ENCODE measurements at places on chromosomes 16 and 17.

DNA sequence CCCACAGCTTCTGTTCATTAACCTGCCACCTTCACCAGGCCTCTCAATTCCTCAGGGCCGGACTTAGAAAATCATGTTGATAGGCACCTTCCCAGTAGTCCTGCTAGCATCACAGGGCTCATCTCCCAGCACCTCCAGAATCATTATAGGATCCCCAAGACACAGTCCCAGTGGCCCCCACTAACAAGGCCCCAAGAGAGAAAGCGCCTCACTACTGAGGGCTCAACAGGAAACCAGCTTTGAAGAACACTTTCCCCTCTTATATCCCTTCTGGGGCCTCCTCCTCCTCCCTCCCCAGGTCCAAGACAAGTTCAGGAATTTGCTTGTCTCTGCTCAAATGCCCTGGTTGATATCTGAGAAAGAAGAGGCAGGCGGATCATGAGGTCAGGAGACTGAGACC lies at the start of gene OR3A3:
Gene OR3A3, plus strand, starts transcription at position 301 of the 400 bp plus-strand sequence.
- no peak for DNase-seq

GRCh38 chr16:87229230-87230188 lies 87.7 kb downstream of the C16orf95 start:
- no peak for DNase-seq

GRCh38 chr17:69733171-69734012 lies 318.9 kb downstream of the MAP2K6 start:
- peak; percentile 93 for DNase-seq

GRCh38 chr17:1735834-1736347 lies 6.8 kb upstream of the SERPINF2 start:
- no peak for DNase-seq

GRCh38 chr17:76987486-76988093 lies 119.4 kb downstream of the MGAT5B start:
- no peak for DNase-seq

DNA sequence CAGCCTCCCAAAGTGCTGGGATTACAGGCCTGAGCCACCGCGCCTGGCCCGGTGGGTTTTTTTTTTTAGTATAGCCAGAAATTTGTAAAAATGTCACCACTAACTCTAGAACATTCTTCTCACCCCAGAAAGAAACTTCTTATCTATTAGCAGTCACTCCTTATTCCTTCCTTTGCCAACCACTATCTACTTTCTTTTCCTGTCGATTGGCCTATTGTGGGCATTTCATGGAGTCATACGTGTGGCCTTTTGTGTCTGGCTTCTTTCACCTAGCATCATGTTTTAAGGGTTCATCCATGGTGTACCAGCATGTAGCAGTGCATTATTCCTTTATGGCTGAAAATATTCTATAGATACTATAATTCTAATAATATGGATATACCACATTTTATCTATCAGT lies 3.6 kb downstream of the CYB5D2 start:
- DNase-seq: no peak

DNA sequence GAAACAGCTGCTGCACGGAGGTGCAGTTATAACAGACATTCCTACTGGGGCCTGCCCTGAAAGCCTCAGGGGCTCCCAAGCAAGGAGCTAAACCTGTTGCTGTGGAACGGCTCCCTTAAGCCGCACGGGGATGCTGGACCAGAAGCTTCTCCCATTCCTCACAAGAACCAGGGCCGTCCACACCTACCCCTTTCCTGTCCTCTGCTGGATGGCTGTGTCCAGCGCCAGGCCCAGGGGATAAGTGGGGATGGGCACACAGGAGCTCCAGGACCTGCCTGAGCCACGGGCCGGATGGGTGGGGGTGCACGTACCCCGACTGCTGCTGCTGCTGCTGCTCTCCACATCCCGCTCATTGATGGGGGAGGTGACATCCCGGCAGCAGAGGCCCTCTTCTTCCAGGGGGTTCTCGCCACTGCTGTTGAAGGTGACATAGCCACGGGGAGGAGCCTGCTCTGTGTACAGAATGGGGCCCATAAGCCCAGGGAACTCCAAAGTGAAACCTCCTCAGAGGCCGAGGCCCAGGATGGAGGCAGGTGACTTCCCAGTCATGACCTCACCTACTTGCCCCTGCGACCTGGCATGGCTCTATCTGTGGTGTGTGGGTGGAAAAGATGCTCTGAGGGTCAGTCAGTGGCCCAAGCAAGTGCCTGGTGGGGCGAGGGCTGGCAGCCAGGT lies 8.6 kb downstream of the NUDT16L1 start:
- no peak for DNase-seq

DNA sequence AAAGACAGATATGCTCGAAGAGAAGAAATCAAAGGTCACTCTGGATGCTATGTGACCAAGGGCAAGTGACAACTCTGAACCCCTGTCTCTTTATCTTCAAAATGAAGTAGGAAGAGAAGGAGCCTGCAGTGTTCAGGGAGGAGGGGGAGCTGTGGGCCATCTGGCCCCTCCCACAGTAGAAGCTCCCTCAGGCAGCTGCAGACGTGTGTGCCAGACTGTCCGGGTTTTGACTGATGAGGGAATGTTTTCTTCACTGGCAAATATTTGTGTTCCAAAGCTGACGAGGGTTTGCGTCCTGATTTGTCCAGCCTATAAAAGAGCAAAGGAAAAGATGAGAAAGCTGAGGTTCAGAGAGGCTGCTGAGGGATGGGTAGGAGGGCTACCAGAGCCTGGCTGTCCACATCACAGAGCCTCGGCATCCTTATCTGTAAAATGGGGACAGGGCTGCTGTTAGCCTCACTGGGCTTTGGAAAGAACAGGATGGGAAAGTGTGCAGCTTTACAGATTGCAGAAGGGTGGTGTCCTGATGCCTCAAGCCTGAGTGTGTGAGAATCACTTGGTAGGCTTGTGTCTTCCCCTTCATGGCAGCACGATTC lies 1.8 kb upstream of the GINS2 start:
- DNase-seq: no peak

DNA sequence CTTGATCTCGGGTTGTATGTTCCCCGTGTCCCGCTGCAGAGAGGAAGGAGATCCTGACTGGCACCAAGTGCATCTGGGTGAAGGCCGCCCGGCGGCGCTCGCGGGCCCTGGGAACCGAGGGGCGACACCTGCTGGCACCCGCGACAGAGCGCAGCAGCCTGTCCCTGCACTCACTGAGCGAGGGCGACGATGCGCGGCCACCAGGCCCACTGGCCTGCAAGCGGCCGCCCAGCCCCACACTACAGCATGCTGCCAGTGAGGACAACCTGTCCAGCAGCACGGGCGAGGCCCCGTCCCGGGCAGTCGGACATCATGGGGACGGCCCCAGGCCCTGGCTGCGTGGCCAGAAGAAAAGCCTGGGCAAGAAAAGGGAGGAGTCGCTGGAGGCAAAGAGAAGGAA lies 7.5 kb downstream of the BTBD17 start:
- no peak for DNase-seq

DNA sequence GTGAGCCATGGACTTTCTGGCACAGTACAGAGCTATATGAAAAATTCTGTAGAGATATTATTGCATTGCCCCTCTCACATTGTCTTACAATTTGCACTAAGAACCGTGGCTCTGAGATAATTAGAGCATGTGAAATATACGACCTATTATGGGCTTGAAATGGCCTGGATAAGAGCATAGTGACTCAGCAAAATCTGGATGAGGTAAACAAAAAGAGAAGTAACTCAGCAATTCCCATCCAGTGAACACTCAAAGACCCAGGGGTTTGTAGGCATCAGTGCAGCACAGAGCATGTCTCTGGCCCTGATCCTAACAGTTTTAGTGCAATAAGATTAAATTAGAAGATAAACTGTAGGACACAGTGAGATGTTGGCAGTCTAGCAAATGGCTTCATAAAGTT lies 317.2 kb upstream of the MYOCD start:
- no peak for DNase-seq

DNA sequence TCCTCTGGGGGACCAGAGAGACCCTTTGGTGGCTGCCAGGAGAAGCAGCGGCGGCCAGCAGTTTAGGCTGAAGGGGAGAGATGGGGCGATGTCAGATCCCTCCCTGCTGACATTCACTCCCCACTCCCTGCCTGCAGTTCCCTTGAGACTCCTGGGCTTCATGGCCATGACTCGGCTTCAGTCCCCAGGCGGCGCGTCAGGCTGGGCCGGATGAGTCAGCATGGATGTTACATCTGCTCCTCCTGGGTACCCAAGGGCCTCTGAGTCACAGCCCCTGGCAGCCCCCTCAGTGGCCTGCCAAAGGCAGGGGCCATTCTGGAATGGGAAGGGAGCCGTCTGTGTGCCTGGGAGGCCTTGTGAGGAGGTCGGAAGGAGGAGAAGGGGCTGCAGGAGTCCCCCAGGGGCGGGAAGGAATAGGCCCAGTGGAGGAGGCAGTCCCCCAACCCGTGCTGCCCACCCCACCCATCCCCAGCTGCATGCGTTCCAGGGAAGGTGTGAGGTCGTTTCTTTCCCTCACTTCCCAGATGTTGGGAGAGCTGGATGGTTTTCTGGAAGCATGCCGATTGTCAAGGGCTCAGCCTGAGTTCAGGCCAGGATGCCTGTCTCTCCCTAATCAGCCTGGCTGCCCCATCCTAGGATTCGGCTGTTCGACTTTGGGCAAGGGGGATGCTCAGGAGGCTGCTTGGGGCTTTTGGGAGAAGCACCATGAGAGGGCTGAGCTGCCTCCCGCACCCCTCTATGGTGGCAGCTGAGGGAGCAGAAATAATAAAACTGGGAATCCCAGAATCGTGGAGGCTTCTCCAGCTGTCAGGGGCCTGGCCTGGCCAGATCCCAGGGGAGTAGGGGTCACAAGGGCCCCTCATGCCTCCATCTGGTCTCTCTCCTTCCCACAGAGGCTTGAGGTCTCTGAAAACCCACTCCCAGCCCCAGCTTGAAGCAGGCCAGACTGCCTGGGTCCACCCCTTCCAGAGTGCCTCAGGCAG lies 9.7 kb downstream of the RHBDL3 start:
- DNase-seq: peak; percentile 83

- no peak for DNase-seq
Measured at GRCh38 chr16:87974178-87974577, 22.9 kb downstream of the BANP start.

- no peak for DNase-seq
Measured at GRCh38 chr17:67050471-67051154, 6.3 kb downstream of the CACNG1 start.

- peak; percentile 23 for DNase-seq
Measured at GRCh38 chr16:86383488-86384262, 126.7 kb upstream of the FOXF1 start.

Measured in MCF 10A (cell line).